ENCODE measurements at places on chromosomes 2 and 18.

DNA sequence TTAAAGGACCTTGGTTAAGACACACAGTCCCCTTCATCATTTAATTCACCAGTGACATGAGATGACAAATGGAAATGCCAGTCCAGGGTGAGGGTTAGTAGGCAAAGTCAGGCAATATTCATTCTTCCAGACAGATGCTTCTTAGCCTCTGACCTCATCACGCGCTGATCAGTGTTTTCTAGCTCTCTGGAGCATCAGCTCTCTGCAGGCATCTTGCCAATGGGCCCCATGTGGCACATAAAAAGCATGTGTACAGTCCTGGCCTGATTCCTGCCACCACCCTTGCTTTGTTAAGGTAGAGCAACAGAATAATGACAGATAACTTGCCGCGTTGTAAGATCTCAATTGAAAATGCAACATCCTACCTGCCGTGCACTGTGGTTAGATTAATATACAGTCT lies 20.3 kb upstream of the NPAS2 start:
- DNase-seq = no peak

GRCh38 chr2:81403508-81403907 lies 1099.0 kb upstream of the LRRTM1 start:
- DNase-seq = no peak

- no peak for DNase-seq
These were observed 387.8 kb downstream of the ZNF521 start for GRCh38 chr18:24964216-24964615.

DNA sequence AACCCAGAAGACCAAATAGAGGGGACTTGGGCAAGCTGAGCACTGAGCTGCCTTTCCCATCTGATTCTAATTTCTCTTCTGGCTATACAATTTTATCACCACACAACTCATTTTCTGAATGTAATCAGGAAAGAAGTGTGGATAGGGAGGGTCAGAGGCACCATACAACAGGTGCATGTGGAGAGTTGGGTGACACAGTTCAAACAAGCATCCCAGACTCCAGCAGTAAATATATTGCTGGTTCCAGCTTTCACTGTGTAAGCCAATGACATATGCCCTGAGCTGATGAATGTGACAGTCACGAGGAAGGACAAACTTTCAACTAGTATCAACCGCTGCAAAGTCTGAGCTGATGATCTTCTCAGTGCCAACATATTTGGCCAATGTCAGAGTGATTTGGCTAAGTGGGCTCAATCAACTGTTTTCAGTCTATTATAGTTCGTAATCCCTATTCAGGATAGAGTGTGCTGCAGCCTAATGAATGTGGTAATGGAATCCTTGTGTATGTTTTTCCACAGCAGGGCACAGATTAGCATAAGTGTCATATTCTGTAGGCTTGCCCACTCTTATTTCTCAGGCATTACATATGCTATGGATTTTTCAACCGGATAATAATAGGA lies 109.9 kb upstream of the MEIS1 start:
- no peak for DNase-seq

All from CD4-positive, alpha-beta T cell treated with Interleukin-12 subunit alpha and Interleukin-12 subunit beta, for 1 hour (primary cell).